ENCODE measurements at places on chromosomes 2 and 18. TPM values are rescaled to one million over a fixed set of nuclear protein-coding genes. Genes with fewer than 3 reads are reported as not detected.

GRCh38 chr2:235605312-235606003 is 111.6 kb downstream of the AGAP1 start:
- DNase-seq = peak; percentile 91

NEU2 gene
- total RNA-seq = not detected

PDE11A gene
- total RNA-seq = 0.49 TPM

ALPG gene
- not detected for total RNA-seq

DQX1 gene
- not detected for total RNA-seq

DNA sequence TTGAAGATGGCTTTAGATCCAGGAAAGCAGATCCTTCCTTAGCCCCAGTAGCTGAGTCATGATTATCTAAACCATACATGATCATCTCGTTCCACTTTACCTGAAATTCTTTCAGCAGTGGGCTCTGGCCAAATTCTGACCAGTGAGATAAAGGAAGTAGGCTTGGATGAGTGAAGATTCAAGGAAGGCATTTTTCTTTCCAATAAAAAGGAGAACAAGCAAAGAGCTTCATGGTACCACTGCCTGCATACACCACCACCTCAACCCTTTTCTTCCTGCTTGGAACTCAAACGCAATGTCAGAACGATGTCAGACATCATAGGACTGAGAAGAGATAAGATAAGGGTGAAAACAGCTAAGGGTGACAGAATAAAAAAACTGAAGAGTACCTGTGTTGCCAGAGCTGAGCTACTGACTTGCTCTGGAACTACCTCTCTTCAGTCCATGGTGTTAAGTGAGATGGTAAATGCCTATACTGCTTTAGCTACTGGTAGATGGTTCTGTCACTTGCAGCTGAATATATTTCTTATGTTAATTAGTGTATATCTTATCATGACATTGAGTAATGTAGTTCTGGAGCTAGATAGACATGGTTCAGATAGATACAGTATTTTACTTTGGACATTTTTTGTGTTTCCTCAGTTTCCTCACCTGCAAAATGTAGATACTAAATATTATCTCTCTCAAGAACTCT is 58.7 kb upstream of the ACVR1 start:
- no peak for DNase-seq

DNA sequence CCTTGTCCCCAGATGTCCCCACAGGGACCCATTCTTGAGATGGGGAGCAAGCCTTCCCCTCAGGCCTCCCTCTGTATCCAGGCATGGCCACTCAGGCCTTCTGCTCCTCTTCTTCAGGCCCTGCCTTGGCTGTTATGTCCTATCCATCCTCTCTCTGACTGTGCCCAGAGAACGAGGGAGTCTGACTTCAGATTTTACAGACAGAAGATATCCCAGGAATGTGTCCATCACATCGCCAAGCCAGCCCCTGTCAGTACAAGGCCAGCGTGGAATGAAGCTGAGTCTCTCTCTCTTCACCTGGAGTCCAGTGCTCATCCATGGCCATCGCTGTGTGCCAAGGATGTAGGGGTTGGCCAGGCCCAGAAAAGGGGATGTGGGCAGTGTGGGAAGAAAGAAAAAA is 57.6 kb downstream of the SDC1 start:
- DNase-seq = no peak

- DNase-seq = peak; percentile 9
These were observed 1317.7 kb upstream of the ACVR2A start for GRCh38 chr2:146527166-146527565.

LOXHD1 gene
- not detected for total RNA-seq

CACNB4 gene
- total RNA-seq = 0.12 TPM

- peak; percentile 37 for DNase-seq
These were observed 297.1 kb upstream of the CCDC68 start for GRCh38 chr18:55256226-55256928.

CNDP1 gene
- total RNA-seq = not detected

DNA sequence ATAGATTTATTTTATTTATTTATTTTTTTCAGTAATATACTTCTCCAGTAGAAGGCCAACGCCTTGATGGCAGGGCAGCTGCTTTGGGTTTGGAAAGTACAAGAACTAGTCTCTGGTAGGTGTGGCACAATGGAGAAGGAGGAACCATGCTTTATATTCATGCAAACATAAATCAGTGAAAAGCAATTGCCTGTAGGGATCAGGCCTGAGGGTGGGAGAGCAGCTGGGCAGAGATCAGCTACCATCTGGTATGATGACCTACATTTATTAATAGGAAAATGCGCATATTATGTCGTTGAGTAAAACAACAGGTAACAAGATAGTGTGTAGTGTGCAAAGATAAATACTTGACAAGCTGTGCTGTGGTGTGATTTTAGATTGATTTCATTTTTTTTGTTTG is 120.4 kb upstream of the TLK1 start:
- no peak for DNase-seq

DNA sequence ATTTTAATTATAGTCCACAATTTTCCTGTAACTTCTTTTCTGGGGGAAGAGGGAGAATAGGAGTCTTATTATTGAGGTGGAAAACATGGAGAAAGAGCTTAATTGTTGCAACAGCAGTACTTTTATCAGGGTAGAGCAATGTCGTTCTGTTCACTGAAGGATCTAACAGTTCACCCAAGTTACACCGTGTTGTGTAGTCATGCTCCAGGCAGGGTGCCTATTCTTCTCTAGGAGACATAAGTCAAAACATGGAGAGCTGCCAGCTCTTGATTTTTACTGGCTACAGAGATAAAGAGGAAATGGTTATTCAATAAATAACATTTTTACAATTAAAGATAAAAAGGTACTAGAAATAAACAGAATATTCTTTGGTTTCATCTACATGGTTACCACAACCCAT is 594.3 kb upstream of the NETO1 start:
- peak; percentile 74 for DNase-seq

ACTR2 gene
- total RNA-seq = 49.7 TPM

DNA sequence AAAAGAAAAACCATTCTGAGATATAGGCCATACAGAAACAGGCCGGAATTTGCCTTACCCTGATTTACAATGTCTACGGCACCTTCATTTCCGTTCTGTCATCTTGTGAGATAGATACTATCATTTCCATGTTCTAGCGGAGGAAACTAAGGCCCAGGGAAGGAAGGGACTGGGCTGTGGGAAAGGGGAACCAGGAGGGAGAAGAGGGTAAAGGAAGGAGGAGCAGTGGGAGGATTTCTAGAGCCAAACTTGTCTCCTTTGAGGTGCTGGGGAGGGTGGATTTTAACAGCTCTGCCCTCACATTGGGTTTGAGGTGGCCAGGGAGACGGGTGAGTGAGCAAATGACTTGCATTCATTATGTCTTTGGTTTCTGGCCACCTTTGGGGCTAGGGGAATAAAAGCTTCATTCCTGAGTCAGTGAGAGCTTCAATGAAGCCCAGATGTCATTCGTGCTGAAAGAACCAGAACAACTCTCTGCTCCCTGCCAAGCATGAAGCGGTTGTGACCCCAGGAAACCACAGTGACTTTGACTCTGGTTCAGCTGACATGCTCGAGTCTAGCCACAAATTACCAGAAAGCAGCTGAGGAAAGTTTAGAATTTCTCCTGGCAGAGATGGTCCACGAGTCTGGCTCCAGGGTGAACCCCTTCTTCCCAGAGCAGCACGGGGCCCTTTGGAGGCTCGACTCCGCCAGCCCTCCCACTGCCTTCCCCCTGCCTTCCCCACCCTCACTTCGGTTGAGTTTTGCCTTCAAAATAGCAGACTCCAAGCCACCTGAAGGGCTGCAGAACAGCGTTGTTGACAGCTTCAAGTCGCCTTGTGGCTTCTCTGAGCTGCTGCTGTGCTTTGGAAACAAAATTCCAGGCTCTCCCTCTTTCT is 3.8 kb downstream of the ACTG2 start:
- DNase-seq = peak; percentile 89

DNA sequence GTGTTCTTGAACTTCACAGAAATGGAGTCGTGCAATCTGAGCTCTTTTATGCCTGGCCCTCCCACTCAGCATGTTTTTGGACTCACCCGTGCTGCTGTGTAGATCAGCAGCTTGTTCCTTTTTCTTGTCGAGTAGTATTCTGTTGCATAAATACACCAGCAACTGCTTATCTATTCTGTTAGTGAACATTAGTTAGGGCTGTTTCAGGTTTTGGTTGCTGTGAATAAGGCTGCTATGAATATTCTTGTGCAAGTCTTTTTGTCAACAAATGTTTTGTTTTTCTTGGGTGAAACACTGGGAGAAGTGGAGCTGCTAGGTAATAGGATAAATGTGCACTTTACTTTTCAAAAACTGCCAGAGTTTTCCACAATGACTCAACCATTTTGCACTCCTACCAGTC is 15.3 kb upstream of the CIDEA start:
- DNase-seq = no peak

DNA sequence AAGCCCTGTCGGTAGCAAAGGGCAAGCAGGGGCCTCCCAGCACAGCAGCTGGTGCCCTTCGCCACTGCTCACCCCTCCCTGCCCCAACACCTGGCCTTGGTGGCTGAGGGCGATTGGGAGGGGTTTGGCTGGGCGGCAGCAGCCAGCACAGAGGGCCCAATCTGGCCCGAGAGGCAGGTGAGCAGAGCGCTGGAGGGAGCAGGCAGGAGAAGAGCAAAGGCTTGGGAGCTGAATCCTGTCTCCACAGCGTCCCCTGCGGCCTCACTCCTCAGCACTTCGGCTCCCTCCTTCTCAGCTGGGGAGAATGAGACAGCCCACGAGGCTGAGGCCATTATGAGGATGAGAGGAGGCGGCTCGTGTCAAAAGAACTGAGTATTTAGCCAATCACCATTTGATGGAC is 74.9 kb upstream of the TAF1B start:
- DNase-seq = no peak

All from M059J (cell line).